ENCODE measurements at places on chromosomes 7 and 10. TPM values are rescaled to one million over a fixed set of nuclear protein-coding genes. Genes with fewer than 3 reads are reported as not detected.

DNA sequence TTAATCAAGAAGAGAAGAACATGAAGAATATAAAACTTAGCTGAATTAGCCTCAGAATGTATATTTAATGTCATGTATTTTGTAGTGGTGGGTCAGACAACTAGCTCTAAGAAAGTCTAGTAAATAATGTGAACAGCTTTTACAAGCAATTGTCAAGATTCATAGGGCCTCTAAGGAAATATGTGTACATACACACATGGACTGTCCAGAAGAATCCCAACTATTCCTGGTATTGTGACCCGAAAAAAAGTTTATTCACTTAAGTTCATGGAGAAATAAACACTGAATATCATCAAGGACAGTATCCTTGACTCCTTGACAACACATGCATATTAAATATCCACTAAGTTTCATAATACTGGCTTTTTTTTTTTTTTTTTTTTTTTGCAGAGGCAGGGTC lies 11.4 kb upstream of the TWIST1 start:
- no peak for DNase-seq

GRCh38 chr10:115942101-115942500 lies 330.9 kb downstream of the GFRA1 start:
- no peak for DNase-seq

- DNase-seq: peak; percentile 36
These were observed 566.9 kb downstream of the PTPRN2 start for GRCh38 chr7:158020706-158021095.

GRCh38 chr7:91995391-91996105 lies 54.9 kb downstream of the AKAP9 start:
- DNase-seq: no peak

- no peak for DNase-seq
These were observed 1.5 kb downstream of the PLEKHA8 start for GRCh38 chr7:30029696-30030095.

- DNase-seq: no peak
These were observed 179.3 kb downstream of the WNT2 start for GRCh38 chr7:117143580-117143979.

- peak; percentile 26 for DNase-seq
These were observed 34.0 kb upstream of the DLD start for GRCh38 chr7:107856806-107857540.

DNA sequence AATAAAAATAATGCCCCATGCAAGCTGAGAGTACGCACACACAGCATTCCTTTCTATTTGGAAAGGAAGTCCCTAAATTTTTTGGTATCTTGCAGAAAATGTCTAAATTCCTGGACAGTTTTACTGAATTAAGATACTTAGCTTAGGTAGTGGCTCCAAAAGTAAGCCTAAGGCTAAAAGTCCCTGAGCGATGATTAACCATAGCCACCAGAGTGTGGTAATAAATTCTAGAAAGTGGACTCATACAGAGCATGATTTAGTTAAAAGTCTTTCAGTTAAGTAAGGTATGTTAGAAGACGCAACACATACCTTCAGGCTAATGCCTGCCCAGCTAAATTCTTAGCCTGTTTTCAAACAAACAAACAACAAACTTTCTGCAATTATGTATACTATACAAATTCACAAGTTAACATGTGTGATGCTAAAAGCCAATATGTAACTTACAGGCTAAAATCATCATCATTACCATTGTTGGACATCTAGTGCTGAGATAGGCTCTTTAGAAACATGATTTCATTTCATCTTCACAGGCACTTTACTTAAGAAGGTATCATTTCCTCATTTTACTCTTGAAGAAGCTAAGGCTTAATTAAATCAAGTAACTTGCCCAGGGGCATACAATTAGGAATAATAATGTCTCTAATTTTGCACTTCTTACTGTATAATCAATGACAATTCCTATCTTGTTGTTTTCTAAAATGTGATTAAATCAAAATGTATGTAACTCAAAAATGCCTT lies 261.4 kb upstream of the YAE1 start:
- DNase-seq: no peak

- peak; percentile 19 for DNase-seq
These were observed 139.1 kb downstream of the PTPRN2 start for GRCh38 chr7:158448430-158449100.

DNA sequence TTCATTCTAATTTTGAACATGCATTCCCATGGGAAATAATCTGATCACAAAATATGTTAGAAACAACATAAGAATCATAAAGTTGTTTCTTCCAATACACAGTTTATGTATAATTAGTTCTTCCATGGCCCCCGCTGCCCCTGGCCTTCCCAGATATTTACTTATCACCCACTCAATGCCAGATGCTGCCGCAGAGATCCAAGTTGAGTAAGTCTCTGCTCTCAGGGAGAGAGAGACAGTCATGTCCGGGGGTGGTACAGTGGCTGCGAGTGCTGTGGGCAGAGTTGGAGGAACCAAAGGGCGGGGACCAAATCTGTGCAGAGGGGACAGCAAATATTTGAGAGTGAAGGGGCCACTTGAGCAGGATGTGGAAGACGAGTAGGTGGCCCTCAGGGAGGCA lies 37.1 kb downstream of the COL26A1 start:
- no peak for DNase-seq

The BAIAP2L1 gene
- 37.7 TPM for total RNA-seq

GRCh38 chr7:2621061-2621828 lies 10.5 kb upstream of the TTYH3 start:
- DNase-seq: peak; percentile 82

Data from Peyer's patch (tissue), 4 donors.